LHCN-M2 (cell line): ENCODE measurements at places on chromosomes 6 and 20. TPM values are rescaled to one million over a fixed set of nuclear protein-coding genes. Genes with fewer than 3 reads are reported as not detected.

Gene BICRAL
- 4.5 and 6.1 TPM in 2 replicates for total RNA-seq

Gene TRAM2
- total RNA-seq, result 108 and 124 TPM in 2 replicates

Gene LST1
- total RNA-seq, result not detected in 2 replicates

Gene NKX2-4
- not detected in 2 replicates for total RNA-seq

Gene VTA1
- 72.8 and 82.8 TPM in 2 replicates for total RNA-seq

Gene BACH2
- 0.06 TPM in 1 of 2 replicates, not detected in the other for total RNA-seq

Gene HSPA1L
- total RNA-seq, result 0.71 and 1.5 TPM in 2 replicates

Gene LMBRD1
- total RNA-seq, result 25.0 and 29.7 TPM in 2 replicates

Gene GPX6
- not detected in 2 replicates for total RNA-seq

Gene DNAAF9
- total RNA-seq, result 6.9 and 7.3 TPM in 2 replicates

Gene GJA1
- total RNA-seq, result 8.3 and 9.0 TPM in 2 replicates

Gene OR14J1
- total RNA-seq, result not detected in 2 replicates

Gene DAAM2
- 58.7 and 109 TPM in 2 replicates for total RNA-seq

Gene CGAS
- total RNA-seq, result 15.0 and 16.7 TPM in 2 replicates

Gene DEF6
- 0.06 and 0.13 TPM in 2 replicates for total RNA-seq

Gene SAMD3
- total RNA-seq, result not detected in 2 replicates

Gene TAAR5
- not detected in 2 replicates for total RNA-seq

Gene ZNF831
- total RNA-seq, result not detected in 2 replicates

Gene RNF144B
- total RNA-seq, result 0.13 and 0.80 TPM in 2 replicates

Gene CENPQ
- total RNA-seq, result 23.5 and 30.0 TPM in 2 replicates

Gene CNKSR3
- 4.4 and 5.6 TPM in 2 replicates for total RNA-seq

Gene SLA2
- 0.19 TPM in 1 of 2 replicates, not detected in the other for total RNA-seq

Gene SYNDIG1
- 0.06 and 0.11 TPM in 2 replicates for total RNA-seq

Gene ECT2L
- total RNA-seq, result not detected in 2 replicates

Gene DDO
- total RNA-seq, result 2.6 and 3.3 TPM in 2 replicates

Gene WFDC12
- not detected in 2 replicates for total RNA-seq

Gene UNC5CL
- total RNA-seq, result under 0.01 TPM in 1 of 2 replicates, not detected in the other

Gene HAO1
- total RNA-seq, result not detected in 2 replicates

Gene BPI
- not detected in 2 replicates for total RNA-seq

Gene NRM
- total RNA-seq, result 19.9 and 27.6 TPM in 2 replicates

Gene ZC2HC1B
- not detected in 2 replicates for total RNA-seq

Gene IER3
- total RNA-seq, result 51.0 and 65.9 TPM in 2 replicates

Gene TBP
- 19.2 and 21.4 TPM in 2 replicates for total RNA-seq

Gene TNFRSF6B
- total RNA-seq, result 6.2 and 6.7 TPM in 2 replicates

Gene STK38
- total RNA-seq, result 29.5 and 36.9 TPM in 2 replicates
